Uterus (tissue), 4 donors: ENCODE measurements at places on chromosomes 5 and 9. TPM values are rescaled to one million over a fixed set of nuclear protein-coding genes. Genes with fewer than 3 reads are reported as not detected.

- H3K4me1 ChIP-seq: no peaks in the 10 kb centered on the region
- no peaks in the 10 kb centered on the region for H3K27me3 ChIP-seq
- no peak overlapping the region for H3K27ac ChIP-seq
- H3K36me3 ChIP-seq: no peaks in the 10 kb centered on the region
These were observed 17.5 kb downstream of the SPOCK1 start for GRCh38 chr5:137481596-137481995.

CCL27 gene
- total RNA-seq: not detected

- no peaks in the 10 kb centered on the region for H3K36me3 ChIP-seq
- H3K4me1 ChIP-seq: no peaks in the 10 kb centered on the region
- H3K27me3 ChIP-seq: no peaks in the 10 kb centered on the region
- DNase-seq: peak; percentile 69
- H3K27ac ChIP-seq: peak within 1 kb of the TSS; percentile 69
- peak within 1 kb of the TSS; percentile 83 for H3K4me3 ChIP-seq
These were observed at the start of gene PGGT1B for GRCh38 chr5:115262321-115263077. Gene PGGT1B (minus strand): TSS chr5:115262877. CDS start chr5:115262851, 26 bp downstream.

SHB gene
- total RNA-seq: 3.5 TPM

DNA sequence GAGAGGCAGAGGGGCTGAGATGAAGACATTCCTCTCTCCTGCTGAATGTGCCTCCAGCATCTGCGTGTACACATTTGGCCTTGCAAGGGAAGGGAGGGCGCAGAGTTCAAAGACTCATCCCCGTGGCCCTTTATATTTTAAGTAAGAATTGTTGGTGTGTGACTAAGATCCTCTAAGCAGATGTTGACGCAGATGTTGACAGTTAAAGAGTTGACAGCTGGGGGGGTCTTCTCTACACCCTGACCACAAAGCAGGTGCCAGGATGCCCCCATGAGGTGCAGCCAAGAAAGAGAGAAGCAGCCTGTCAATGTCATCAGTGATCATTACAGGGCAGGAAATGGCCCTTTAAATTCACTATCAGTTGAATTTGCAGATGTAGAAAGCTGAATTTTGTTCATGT, 262.9 kb downstream of the IRX1 start:
- H3K27me3 ChIP-seq: no peaks in the 10 kb centered on the region
- DNase-seq: no peak
- H3K36me3 ChIP-seq: no peaks in the 10 kb centered on the region

DNA sequence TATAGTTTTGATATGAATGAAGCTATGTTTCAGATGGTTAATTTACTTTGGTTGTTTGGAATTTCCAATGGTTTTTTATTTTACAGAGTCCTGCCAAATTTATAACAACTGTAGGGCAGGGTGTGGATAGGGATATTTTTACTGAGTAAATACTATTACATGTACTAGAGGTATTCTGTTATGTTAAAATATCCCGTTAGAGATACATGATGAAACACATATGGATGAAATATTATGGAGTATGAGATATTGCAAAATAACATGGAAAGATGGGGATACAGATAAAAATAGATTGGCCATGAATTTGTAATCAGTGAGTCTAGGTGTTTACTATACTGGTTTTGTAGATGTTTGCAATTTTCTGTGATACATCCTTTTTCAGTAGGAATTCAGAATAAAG, 76.7 kb downstream of the RAB24 start:
- DNase-seq: no peak
- H3K27me3 ChIP-seq: no peaks in the 10 kb centered on the region
- no peak overlapping the region for H3K4me3 ChIP-seq
- H3K4me1 ChIP-seq: no peaks in the 10 kb centered on the region
- no peak overlapping the region for H3K27ac ChIP-seq
- H3K36me3 ChIP-seq: no peaks in the 10 kb centered on the region

HRCT1 gene
- 1.4 TPM for total RNA-seq

EDIL3 gene
- total RNA-seq: 60.0 TPM
